T-cell (primary cell): ENCODE measurements at places on chromosomes 4 and X. TPM values are rescaled to one million over a fixed set of nuclear protein-coding genes. Genes with fewer than 3 reads are reported as not detected.

GRCh38 chr4:159983082-159983481 is 880.2 kb downstream of the RAPGEF2 start:
- no peak for DNase-seq

GRCh38 chr4:86015412-86016350 is 344.2 kb downstream of the MAPK10 start:
- no peak for DNase-seq

- DNase-seq: no peak
Measured at GRCh38 chr4:86178211-86178610, 181.6 kb downstream of the MAPK10 start.

DNA sequence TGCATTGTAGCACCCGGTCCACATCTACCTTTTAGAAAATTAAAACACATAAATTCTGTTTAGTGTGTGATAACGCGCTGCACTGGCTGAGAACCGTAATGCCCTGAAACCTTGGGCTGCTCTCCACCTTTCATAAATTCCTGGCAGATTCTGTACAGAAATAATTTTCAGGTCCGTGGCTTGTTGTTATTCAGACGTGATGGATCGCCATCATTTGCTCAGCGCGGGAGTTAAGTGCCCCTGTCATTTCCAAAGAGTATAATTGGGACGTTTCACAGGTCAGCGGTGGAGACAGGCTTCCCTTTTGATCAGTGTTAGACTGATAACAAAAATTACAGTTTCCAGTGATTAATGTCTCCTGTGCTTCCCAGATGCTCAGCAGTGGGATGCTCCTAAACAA is 16.5 kb downstream of the UVSSA start:
- no peak for DNase-seq

DNA sequence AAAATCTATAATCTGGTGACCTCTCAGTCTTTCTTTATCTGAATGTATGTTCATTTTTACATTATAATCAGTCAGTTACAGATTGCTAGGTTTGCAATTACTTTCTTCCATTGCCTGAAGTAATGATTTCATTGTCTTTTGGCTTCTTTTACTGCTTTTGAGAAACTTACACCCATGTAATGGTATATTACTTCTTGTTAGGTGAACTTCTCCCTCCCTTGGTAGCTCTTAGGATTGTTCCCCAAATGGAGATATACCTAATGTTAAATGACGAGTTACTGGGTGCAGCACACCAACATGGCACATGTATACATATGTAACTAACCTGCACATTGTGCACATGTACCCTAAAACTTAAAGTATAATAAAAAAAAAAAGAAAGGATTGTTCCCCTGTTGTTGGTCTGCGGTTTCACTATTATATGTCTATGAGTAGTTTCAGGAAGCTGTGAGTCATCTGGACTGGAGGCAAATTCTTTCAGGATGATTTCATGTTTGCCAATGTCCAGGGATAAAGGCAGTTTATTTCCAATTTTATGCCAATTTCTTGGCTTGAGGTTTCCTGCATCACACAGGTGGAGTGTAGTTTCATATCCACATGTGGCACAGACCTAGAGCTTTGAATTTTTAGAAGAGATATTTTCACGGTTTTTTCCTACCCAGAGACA is 21.8 kb downstream of the SPANXC start:
- DNase-seq: no peak

GRCh38 chr4:81919223-81919622 is 447.5 kb upstream of the RASGEF1B start:
- DNase-seq: no peak

GRCh38 chrX:136047969-136048368 is 62.7 kb downstream of the SLC9A6 start:
- no peak for DNase-seq

- DNase-seq: no peak
Measured at GRCh38 chr4:141180991-141181761, 39.5 kb upstream of the ZNF330 start.

GRCh38 chr4:107570952-107571351 is 149.1 kb downstream of the PAPSS1 start:
- DNase-seq: no peak

DNA sequence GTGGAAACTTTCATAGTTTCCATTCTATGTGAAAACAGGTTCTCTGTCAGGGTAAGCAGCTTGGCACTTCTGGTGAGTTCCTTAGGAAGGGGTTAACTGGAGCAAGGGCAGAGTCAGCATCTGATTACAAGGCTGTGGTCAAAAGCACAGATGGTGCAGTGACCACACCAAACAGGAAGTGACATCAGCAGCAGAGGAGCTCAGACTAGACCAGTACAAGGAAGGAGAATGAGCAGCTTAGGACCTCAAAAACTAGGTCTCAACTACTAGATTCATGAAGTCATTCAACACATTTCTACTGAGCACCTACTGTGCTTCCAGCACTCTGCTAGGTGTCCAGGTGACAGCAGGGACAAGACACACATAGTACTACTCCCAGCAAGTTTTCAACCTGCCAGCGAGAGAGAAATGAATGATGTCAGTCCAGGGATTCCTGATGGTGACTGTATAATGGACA is 130.2 kb downstream of the AMELX start:
- no peak for DNase-seq

The PIR gene
- total RNA-seq: not detected

The ANKRD50 gene
- total RNA-seq: 0.65 TPM
